CD8-positive, alpha-beta memory T cell (primary cell): ENCODE measurements at places on chromosomes 7 and 10.

- peaks cover 11% of the 10 kb centered on the region for H3K4me1 ChIP-seq
- H3K36me3 ChIP-seq, result no peaks in the 10 kb centered on the region
- H3K4me3 ChIP-seq, result no peak overlapping the region
- H3K27me3 ChIP-seq, result no peaks in the 10 kb centered on the region
- no peak for DNase-seq
These were observed 24.3 kb downstream of the GRK5 start for GRCh38 chr10:119231654-119232053.

DNA sequence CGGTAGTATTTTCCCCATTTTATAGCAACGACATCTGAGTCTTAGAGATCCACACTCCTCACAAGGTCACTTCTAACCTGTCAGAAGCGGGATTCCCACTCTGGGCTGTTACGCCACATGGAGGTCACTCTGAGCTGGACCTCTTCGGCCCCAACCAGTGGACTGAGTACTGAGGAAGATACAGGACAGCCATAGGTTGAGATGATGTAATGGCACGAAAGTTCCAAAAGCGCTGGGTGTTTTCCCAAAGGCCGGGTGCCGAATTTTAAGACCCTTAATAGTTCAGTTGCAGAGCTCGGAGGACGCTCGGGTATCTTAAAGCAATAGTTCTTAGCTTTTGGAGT lies 699 bp downstream of the GHITM start:
- no peaks in the 10 kb centered on the region for H3K27me3 ChIP-seq
- peak overlapping the region; percentile 99 for H3K27ac ChIP-seq
- DNase-seq, result no peak
- H3K36me3 ChIP-seq, result peaks cover 25% of the 10 kb centered on the region

DNA sequence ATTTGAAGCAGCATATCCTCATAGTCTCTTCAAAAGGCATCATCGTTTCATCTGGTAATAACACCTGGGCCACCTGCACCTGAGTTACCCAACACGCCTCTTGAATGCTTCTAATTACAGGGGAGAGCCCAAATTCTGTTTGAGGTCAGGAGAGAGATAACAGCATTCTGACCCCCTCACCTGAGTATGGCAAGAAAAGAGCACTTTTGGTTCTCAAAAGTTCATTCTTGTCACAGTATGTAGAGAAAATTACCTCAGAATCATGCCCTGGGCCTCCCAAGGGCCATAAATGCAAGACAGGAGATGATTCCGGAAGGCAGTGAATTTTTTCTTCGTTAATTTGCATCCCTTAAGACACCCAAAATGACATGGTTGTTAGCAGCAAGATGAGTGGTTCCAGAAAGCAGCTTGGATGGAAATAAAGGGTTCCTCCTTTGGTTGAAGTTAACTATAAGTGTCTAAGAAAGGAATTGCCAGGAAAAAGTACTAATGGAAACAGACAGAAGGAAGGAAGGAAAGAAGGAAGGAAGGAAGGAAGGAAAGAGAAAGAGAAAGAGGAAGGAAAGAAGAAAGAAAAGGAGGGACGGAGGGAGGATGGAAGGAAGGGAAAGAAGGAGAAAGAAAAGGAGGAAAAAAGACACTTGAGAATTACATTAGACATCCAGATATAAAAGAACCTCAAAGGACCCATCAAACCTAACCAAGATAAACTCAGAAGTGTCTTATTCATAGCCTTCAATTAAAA lies 228.4 kb upstream of the RHOBTB1 start:
- no peaks in the 10 kb centered on the region for H3K4me1 ChIP-seq
- no peaks in the 10 kb centered on the region for H3K36me3 ChIP-seq
- H3K4me3 ChIP-seq, result no peak overlapping the region
- no peaks in the 10 kb centered on the region for H3K27me3 ChIP-seq
- no peak for DNase-seq

DNA sequence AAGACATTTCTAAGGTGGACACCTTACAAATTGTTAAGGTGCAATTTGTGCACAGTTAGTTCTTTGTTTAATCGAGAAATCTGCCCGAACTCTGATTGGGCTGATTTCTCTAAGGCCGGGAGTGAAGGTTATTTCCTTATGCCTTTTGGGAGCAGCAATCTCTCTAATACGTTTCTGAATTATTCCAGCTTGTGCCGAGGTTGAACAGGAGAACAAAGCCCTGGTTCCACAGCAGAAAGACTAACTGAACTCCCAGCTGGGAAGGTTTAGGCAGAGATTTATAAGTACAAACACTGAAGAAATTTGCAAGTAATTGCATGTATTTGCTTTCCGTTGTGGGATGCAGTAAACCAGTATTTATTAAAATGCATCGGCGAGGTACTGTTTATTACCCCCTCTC lies 116.8 kb downstream of the GLI3 start:
- H3K27me3 ChIP-seq, result no peaks in the 10 kb centered on the region
- H3K27ac ChIP-seq, result no peak overlapping the region
- no peak overlapping the region for H3K4me3 ChIP-seq
- H3K4me1 ChIP-seq, result no peaks in the 10 kb centered on the region
- no peaks in the 10 kb centered on the region for H3K36me3 ChIP-seq

GRCh38 chr10:43461950-43462349 lies 25.0 kb downstream of the ZNF487 start:
- H3K4me3 ChIP-seq, result no peak overlapping the region
- peaks cover under 1% of the 10 kb centered on the region for H3K4me1 ChIP-seq
- H3K27ac ChIP-seq, result no peak overlapping the region
- DNase-seq, result peak; percentile 67

GRCh38 chr10:12644380-12645144 lies 295.2 kb downstream of the CAMK1D start:
- no peaks in the 10 kb centered on the region for H3K4me1 ChIP-seq
- no peak for DNase-seq
- H3K4me3 ChIP-seq, result no peak overlapping the region
- H3K36me3 ChIP-seq, result no peaks in the 10 kb centered on the region
- H3K27ac ChIP-seq, result no peak overlapping the region

- H3K36me3 ChIP-seq, result no peaks in the 10 kb centered on the region
- H3K4me3 ChIP-seq, result no peak overlapping the region
- peaks cover 49% of the 10 kb centered on the region for H3K4me1 ChIP-seq
- H3K27ac ChIP-seq, result no peak overlapping the region
These were observed 9.6 kb downstream of the PDZD8 start for GRCh38 chr10:117365612-117366011.

- no peaks in the 10 kb centered on the region for H3K4me1 ChIP-seq
- H3K36me3 ChIP-seq, result no peaks in the 10 kb centered on the region
- no peak overlapping the region for H3K27ac ChIP-seq
- H3K27me3 ChIP-seq, result no peaks in the 10 kb centered on the region
These were observed 116.0 kb upstream of the FZD8 start for GRCh38 chr10:35758076-35758475.

DNA sequence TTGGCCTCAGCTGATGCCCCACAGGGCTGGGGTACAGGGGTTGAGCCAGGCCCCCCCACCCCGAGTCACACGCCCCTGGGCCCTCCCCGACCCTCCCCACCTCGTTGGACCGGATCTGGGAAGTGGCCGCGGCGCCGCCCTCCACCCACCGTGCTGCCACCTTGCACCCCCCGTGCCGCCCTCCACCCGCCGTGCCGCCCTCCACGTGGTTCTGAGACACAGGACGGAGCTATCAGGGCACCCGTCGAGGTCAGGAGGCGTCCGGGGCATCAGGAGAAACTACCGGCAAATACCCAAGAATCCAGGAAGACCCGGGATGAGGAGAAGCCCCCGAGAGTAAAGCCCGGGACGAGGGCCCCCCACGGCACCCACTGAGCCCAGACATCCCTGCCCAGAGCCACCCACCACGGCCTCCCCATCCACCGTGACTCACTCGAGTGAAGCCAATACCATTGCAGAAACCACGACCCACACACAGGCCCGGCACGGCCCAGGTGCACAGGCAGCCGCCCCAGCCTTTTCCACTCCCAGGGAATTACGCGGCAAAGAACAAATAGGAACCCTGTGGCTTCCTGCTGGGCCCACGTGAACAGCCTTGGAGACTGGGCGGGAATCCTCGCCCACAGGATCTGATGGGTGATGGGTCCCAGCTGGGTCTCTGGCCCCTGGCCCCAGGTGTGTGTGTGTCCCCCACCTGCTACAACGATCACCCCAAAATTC lies 34.0 kb downstream of the ADAP1 start:
- no peaks in the 10 kb centered on the region for H3K36me3 ChIP-seq
- no peak overlapping the region for H3K4me3 ChIP-seq
- DNase-seq, result peak; percentile 4
- H3K27ac ChIP-seq, result no peak overlapping the region
- H3K4me1 ChIP-seq, result peaks cover 32% of the 10 kb centered on the region

DNA sequence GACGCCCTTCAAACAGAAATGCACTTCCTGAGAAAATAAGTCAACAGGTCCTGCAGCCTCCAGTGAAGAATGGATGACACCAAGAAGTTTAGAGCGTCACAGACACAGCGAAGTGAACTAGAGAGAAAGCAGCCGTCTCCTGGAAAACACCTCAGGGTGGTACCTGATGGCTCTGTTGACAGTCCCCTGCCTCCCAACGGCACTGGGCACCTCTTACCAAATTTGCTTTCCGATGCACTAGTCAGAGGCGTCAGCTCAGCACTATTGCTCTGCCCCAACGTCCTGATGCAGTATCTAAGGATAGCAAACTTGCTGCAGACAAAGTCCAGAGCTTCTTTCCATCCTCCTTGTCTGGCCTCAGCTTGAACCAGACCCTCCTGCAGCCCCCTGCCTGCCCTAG lies 38.3 kb downstream of the SFMBT2 start:
- peaks cover 34% of the 10 kb centered on the region for H3K36me3 ChIP-seq
- H3K27me3 ChIP-seq, result no peaks in the 10 kb centered on the region
- no peak overlapping the region for H3K4me3 ChIP-seq
- H3K4me1 ChIP-seq, result no peaks in the 10 kb centered on the region

GRCh38 chr10:117547716-117548668 lies 5.4 kb downstream of the EMX2 start:
- H3K36me3 ChIP-seq, result no peaks in the 10 kb centered on the region
- no peak overlapping the region for H3K4me3 ChIP-seq
- peaks cover 4% of the 10 kb centered on the region for H3K4me1 ChIP-seq
- peaks cover 44% of the 10 kb centered on the region for H3K27me3 ChIP-seq
- no peak overlapping the region for H3K27ac ChIP-seq
- DNase-seq, result no peak

DNA sequence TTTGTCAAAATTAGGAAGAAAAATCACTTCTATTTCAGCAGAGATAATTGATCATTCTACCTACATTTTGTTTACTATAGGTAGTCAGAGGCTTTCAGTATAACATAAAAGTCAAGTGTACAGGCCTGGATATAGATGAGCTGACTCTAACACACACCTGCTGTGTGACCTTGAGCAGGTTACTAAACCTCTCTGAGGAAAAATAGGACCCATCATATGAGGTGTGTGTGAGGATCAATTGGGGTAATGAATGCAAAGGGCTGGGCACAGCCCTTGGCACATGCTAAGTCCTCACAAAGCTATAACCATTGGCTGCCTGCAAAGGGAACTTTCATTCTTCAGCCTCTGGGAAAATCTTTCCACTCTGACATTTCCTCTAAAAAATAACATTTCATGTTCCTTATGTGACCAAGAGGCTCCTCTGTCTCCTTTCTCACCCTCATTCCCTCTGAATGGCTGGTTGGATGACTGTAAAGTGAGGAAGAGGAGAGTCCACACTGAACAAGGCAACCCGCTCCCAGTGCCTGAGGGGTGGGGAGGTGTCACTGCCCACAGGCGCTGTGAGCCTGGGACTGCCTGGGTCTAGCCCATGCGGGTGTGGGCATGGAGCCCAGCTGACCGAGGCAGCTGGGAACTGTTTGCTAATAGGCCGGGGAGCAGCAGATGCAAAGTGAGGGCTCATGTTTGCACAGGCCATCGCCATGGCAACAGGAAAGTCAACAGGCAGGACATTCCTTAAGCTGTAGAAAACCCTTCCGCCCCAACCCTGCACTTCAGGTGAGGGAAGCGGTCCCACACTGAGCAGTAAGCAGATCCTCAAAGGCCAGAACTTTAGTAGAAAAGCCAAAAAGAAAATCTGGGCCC lies 36.8 kb downstream of the MYOF start:
- H3K4me3 ChIP-seq, result no peak overlapping the region
- H3K27me3 ChIP-seq, result no peaks in the 10 kb centered on the region
- no peak overlapping the region for H3K27ac ChIP-seq
- H3K36me3 ChIP-seq, result no peaks in the 10 kb centered on the region

GRCh38 chr7:139799586-139799985 lies 21.8 kb upstream of the HIPK2 start:
- H3K27ac ChIP-seq, result no peak overlapping the region
- DNase-seq, result no peak
- H3K36me3 ChIP-seq, result no peaks in the 10 kb centered on the region

DNA sequence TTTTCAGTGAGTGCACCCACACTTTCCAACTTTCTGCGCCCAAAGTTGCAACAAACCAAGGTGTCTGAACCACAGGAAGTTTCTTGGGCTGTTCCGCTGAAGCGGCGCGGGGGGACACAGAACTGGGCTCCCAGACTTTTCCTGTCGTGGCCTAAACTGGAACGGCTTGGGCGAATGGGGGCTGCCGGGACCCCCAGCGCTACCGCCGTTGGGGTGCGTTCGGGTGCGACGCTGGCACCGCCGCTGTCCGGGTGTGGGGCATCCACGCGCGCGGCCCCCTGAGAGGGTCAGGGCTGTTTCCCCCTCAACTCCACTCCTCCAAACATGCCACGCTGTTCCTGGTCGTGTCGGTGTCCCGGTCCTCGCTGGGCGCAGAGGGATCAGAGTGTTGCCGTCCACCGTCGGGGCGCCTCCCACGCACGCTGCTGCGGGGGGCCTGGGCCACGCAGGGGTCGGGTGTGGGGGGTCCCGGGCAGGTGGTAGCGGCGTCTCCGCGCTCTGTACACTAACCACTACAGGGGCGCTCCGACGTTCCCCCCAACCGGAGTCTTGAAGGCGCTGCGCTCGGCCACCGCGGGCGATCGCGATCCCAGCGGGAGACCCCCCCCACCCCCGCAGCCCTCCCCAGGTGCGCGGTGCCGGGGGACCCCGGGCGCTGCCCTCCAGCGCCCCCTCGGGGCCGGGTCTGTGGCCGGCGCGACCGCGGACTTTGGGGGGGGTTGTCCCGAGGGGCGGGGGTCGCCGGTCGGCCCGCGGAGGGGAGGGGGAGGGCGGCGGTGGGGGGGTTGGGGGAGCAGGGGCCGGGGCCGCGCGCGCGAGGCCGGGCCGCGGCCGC lies 2.2 kb upstream of the CUX1 start:
- peak; percentile 54 for DNase-seq
- peak overlapping the region; percentile 65 for H3K4me3 ChIP-seq
- peak overlapping the region; percentile 51 for H3K27ac ChIP-seq
- no peaks in the 10 kb centered on the region for H3K36me3 ChIP-seq
- peaks cover 16% of the 10 kb centered on the region for H3K4me1 ChIP-seq

- H3K4me1 ChIP-seq, result no peaks in the 10 kb centered on the region
- H3K27me3 ChIP-seq, result no peaks in the 10 kb centered on the region
- H3K36me3 ChIP-seq, result no peaks in the 10 kb centered on the region
- no peak overlapping the region for H3K27ac ChIP-seq
- DNase-seq, result no peak
These were observed 933.3 kb downstream of the GRID1 start for GRCh38 chr10:85433248-85433647.

GRCh38 chr10:95640891-95641315 lies 15.6 kb downstream of the ALDH18A1 start:
- H3K36me3 ChIP-seq, result peaks cover 15% of the 10 kb centered on the region
- no peaks in the 10 kb centered on the region for H3K4me1 ChIP-seq
- DNase-seq, result no peak
- H3K27me3 ChIP-seq, result no peaks in the 10 kb centered on the region
- no peak overlapping the region for H3K27ac ChIP-seq
- no peak overlapping the region for H3K4me3 ChIP-seq

- DNase-seq, result no peak
- H3K4me1 ChIP-seq, result no peaks in the 10 kb centered on the region
- H3K27ac ChIP-seq, result no peak overlapping the region
- no peak overlapping the region for H3K4me3 ChIP-seq
These were observed 745 bp downstream of the TCERG1L start for GRCh38 chr10:131310551-131311401.
